ENCODE measurements at places on chromosomes 12 and 14.

- no peak for DNase-seq
These were observed 39.1 kb upstream of the STAB2 start for GRCh38 chr12:103547929-103548328.

DNA sequence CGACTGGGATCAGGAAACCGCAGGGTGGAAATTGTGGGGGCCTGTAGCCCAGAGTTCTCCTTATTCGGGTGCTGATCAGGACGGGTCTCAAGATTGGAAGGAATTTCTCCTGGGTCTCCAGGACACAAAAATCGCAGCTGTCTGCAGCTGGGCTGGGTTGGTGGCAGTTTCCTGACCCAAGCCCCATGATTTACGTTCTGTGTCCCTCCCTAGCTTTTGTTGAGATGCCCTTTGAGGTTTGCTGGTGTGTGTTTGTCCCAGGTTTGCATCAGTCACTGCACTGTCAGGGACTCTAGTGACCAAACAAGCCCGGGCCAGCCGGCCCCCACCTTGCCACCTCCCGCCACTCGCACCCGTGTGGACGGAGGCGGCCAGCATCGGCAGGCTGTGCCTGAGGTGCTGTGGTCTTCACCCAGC, 89.5 kb downstream of the FBXL14 start:
- no peak for DNase-seq

DNA sequence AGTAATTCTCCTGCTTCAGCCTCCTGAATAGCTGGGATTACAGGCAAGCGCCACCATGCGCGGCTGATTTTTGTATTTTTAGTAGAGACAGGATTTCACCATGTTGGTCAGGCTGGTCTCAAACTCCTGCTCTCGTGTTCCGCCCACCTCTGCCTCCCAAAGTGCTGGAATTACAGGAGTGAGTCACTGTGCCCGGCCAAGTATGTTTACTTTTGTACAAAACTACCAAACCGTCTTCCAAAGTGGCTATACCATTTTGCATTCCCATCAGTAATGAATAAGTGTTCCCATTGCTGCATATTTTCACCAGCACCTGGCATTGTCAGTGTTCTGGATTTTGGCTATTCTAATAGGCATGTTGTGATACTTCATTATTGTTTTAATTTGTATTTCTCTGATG, 8.4 kb upstream of the KRT6A start:
- DNase-seq, result no peak

- no peak for DNase-seq
These were observed 25.3 kb downstream of the PAH start for GRCh38 chr12:102891756-102892155.

GRCh38 chr12:49582850-49583249, 14.9 kb upstream of the MCRS1 start:
- no peak for DNase-seq
